RPMI8226 (cell line): ENCODE measurements at places on chromosomes 11 and 22.

DNA sequence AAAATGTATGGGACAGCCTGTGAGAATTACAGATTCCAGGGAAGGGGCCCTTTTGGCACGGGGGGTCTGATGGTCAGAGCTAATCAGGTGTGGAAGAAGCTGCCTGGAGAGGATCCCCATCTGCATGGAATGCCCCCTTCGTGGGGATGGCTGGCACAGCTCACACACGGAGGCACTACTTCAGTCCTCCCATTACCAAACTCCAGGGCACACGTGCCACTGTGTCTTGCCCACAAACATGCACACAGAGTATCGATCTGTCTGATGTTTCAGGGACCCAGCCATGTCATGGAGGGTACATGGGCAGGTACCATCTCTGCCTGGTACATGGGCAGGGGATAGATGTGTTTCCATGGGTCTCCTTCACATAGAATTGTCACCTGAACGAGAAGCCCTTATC lies 14.7 kb downstream of the KCNQ1OT1 start:
- DNase-seq: no peak

DNA sequence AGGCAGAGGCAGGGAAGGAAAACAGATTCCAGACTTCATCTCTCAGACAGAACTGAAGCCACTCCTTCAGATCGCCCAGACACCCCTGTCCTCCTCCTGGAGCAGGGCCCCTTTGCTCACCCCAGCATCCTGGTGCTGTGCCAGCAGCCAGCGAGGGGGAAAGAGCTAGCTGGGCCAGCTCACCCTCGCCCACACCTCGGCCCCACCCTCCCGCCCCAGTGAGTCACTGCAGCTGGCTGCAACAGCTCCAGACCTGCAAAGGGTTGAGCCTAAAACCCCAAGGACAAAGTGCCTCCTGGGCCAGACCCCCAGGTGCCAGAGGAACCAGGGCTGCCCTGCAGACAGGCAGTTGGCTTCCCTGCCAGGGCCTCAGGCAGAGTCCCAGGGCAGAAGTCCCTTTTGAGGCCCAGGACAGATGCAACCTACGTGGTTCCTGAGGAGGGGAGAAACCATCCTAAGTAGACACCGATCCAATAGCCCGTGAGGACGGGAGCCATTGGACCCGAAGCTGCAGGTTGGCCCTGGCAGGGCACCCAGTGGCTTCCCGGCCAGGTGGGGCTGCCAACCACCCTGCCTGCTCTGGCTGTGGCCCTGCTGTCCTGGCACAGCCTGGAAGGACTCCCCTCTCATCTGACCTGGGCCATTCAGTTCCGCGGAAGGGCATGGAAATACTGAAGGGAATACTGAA lies 7.2 kb downstream of the AHNAK start:
- DNase-seq: peak; percentile 95

DNA sequence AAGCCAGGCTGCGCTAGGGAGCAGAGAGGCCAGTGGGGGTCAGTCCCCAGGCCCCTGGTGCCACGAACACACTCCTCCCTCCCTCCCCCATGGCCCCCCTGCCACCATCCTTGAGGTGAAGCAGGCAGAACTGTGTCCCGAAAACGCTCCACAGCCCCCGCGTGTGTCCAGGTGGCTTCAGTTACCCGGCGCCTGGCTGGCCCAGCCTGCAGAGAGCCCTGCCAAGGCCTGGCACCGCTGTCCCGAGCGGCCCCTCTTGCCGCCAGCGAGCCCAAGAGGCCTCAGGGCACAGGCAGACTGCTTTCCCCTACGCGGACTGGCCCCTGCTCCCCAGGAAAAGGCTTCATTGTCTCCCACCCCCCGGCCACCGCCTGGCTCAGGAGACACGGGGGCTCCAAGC lies 27.7 kb downstream of the CDKN1C start:
- no peak for DNase-seq

DNA sequence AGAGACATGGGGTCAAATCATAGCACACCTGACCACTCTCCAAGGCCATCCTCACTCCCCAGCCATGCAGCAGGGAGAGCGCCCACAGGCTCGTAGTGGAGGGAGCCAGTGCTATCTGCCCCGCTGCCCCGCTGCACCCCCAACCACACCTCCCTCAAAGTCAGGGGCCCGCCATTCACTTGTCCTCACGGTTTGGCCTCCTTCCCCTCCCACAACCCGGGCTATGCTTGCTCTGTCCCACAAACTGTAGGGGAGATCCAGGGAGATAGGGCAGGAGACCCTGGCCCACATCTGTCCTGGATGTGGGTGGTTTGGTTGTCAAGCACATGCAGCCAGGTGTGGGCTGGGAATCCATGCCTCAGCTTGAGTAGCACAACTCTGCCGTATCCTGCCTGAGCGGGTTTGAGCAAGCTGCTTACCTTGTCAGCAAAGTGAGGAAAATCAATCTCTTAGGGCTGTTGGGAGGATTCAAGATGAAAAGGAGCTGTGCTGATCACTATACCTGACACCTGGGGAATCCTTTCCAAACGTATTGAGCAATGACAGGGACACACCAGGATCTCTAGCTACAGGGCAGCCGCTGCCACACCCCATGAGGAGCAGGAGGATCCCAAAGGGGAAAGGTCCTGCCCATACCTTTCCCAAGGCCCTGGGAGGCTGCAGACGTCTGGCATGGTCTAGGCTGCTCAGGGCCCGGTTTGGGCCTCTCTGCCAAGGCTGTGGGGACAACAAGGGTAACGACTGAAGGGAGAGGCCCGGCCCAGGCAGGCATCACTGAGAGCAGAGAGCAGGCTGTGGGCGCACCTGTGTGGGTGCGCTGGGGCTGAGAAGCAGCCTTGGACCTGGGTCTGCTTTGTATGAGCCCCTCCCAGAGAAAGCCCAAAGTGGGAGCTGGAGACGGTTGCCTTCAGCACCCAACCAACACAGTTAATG lies 23.3 kb downstream of the KCNJ5 start:
- DNase-seq: no peak

- DNase-seq: no peak
Observed at GRCh38 chr11:4194889-4195288, 100.3 kb downstream of the RRM1 start.
